ENCODE measurements at places on chromosomes 4 and X.

GRCh38 chr4:112289407-112290253, 3.9 kb upstream of the TIFA start:
- no peak for DNase-seq

DNA sequence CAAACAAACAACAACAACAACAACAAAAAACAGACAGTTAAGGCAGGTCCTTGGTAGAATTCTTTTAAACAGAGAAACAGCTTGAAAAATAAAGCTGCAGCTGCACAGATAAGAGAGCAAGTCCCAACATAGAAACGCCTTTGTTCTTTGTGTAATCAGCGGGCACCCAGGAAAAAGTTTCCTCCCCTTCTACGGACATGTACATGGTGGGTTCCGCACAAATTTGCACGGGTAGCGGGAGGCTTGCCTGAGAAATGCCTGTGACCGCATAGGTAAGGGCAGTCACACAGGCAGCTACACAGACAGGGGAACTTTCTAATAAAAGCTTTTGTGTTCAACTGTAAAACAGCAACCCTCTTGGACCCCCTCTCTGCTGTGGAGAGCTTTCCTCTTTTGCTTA, 25.7 kb upstream of the CT47A1 start:
- no peak for DNase-seq

DNA sequence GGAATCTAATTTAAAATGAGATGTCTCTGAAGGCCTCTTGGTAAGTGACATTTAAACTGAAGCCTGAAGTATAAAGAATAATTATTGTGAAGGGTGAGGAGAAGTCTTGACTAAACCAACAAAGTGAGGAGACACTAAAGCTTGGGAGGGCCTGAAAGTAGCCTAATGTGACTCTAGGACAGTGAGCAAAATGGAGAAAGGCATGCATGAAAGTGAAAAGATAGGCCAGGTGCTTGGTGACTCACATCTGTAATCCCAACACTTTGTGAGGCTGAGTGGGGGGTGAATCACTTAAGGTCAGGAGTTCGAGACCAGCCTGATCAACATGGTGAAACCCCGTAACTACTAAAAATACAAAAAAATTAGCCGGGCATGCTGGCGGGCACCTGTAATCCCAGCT, 46.9 kb upstream of the SMARCAD1 start:
- DNase-seq, result no peak

DNA sequence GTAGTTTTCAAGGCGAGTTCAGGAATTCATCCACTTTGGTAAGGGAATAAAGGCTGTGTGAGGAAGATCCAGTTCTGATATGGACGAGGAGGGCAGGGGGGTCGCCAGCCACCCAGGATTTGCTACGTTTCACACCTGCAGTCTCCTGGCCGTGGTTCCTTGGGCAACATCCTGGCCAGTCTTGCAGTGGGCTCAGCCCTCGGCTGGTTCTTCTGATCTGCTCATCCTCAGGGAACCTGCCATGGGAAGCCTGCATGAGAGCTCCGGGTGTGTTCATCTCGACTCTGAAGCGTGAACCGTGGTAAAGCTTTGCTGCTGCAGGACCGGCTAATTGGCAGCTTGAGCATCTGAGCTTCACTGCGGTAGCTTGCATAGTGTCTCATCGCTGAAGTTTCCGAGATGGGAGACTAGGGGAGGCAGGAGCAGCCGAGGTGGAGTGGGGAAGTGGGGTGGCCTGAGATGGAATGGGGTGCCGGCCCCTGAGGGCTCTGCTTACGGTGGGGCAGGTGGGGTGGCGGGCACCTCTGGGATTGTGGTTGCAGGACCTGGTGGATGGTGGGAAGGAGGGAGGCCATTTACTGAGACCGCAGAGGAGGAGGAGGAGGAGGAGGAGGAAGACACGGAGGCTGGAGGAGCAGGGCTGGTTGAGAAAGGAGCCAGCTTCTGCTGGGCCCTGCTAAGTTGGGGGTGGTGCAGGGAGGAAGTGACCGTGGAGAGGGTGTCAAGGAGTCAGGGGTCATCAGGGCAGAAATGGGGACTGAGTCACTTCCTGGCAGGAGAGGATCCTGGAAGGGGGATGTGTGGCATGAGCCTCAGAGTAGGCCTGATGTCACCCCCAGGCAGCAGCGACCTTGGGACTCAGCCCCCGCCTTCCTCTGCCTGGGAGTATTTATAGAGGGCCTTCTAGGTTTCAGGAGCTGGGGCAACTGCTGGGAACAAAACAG, 213.1 kb upstream of the PSAPL1 start:
- peak; percentile 85 for DNase-seq

DNA sequence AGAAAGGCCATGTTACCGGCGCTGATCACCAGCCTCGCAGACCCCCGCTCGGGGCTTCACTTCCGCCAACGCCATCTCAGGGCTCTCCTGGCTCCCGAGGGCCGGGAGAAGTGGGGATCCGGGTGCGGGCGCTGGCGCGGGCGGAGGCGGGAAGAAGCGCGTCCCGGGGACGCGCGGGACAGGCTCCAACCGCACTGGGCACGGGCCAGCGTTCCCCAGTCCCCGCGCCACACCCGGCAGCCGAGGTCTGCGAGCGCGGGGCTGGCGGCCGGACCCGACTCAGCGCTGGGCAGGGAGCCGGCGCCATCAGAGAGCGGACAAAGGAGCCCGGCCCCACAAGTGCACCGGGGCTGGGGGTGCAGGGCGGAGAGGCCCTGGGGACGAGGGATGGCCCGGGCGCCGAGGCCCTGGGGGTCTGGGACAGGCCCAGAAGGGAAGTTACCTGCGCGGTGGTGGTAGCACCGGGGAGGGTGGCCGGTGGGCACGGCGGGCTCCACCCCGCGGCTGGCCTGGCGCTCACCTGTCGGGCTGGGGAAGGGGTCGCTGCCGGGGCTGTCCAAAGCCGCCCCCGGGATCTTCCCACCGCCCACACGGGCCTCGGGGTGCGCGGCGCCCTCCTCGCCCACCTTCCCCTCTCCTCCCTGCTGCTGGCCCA, 449 bp downstream of the CTPS2 start:
- no peak for DNase-seq

DNA sequence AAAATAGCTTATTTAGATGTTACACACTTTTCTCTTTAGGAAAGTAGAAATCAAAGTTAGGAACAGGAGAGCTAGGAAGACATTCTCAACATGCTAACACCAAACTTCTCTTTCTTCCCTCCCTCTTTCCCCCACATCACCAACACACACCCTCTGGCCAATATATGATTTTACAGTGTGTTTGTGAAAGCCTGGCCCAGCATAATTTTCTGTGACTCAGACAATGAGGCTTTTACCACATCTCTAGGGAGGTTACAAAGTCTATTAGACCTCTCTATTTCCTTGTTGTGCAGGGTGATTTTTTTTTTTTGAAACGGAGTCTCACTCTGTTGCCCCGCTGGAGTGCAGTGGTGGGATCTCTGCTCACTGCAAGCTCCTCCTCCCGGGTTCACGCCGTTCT, 189.9 kb downstream of the AASDH start:
- no peak for DNase-seq

- DNase-seq, result no peak
These were observed 291.0 kb upstream of the HAND2 start for GRCh38 chr4:173821036-173821435.

DNA sequence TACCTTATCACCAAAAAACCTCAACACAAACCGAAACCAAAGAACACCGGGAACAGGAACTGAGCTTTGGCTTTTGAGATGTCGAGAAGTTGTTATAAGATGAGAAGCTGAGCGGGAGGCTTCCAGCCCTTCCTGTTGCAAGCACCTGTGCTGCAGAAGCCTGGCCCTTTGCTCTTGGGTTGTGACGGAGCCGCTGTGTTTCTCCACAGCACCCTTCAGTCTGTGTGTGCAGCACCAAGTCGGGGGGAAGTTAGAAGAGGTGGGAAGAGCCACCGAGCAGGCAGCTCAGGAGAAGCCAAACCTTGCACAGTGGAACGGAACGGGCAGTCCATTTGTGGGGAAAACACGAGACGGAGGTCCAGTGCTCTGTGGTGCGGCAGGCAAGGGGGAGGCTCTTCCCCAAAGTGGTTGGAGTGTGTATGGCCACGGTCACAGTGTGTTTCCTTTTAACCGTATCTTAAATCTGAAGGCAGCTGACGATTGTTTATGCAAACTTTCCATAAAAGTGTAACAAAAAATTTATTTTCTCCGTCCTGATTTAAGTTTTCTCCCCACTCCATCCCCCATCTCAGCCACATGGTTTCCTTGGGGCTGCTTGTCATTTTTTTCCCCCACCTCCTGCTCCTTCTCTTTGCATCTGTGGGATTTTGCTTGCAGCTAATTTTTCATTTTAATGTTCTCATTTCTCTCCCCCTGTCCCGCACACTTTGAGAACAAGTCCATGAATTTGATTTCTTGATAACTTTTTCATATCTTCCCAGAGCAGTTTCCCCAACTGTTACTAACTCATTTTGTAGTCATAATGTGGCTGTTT, 123.7 kb downstream of the STOX2 start:
- no peak for DNase-seq

DNA sequence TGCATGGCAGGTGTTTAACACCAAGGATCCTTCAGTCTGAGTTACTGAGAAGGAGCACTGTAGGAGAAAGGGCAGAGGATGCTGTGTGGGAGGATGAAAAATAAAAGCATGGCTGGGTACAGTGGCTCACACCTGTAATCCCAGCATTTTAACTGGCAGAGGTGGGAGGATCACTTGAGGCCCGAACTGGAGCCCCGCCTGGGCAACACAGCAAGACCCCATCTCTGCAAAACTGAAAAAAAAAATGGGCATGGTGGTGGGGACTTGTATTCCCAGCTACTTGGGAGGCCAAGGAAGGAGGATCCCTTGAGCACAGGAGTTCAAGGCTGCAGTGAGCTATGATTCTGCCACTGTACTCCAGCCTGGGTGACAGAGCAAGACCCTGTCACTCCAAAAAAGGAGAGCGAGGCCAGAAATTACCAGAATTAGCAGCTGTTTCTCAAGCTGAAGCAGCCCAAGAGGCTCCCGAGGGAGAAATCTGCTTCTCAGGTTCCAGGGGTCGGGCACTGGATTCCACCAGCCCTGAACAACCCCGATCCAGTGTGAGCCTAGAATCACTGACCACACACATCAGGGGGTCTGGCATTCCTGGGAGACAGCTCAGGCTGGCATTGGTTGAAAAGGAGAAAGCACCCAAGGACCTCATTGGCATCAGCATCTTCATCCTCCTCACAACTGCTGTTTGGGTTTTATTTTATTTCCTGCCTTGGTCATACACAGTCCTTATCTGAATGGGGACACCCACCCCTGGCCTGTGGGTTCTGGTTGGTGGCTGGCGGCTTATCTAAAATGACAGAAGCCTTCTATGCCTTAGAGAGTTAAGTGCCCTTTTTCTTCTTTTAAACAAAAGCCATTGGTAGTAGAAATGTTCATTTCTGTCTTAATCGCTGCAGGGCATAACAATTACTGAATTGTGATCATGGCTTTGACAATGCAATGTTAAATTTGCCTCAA, 66.3 kb upstream of the TRIM2 start:
- DNase-seq, result peak; percentile 13

- DNase-seq, result no peak
These were observed 239.7 kb downstream of the RAB28 start for GRCh38 chr4:13244444-13244843.

DNA sequence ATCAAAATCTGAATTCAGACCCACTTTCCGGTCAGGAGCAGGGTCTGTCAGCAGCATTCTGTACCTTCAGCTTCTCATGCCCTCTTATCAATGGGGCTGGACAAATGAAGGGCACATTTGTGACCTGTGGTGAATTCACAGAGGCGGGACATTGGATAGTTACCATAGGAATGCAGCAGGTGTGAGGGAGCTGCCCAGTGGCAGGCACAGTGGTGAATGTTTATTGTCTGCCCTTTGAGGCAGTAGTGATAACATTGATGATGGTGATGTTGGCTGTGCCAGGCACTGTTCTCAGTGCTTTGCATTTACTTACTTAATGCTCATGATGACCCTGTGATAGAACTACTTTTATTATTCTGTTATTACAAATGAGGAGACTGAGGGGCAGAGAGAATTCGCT, 101.2 kb upstream of the KIT start:
- DNase-seq, result no peak

DNA sequence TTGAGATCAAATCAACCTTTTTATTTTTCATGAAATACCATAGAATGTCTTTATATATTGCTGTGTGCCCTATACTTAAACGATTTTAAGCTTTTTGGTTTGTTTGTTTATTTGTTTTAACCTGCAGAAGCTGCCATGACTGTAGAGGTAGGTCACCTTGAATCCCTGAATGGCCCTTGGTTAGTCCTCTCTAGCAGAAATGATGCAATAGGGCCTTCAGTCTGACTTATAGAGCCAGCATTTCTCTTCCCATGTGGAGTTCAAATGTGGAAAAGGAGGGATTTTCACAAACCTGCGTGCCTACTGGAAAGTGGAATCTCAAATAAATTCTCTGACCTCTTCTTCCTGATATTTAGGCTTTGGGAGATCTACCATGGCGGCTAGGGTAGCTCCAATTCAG, 327.9 kb downstream of the MAPK10 start:
- no peak for DNase-seq

DNA sequence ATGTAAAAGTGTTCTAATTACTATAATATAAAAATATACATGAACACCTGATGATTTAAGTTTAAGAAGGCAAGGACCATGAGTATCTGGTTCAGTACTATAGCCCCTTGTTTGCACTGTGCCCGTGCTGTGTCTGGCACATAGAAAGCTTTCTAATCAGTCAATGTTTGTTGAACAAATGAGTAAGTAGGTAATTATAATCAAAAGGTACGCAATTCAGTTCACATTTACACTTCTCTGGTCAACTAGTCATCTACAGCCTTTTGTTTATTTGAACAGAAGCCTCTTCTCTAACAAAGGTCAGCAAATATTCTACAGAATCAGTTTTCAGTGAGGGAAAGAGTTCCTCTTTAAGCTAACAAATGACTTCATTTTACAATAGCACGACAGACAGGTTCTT, 523.3 kb downstream of the SMARCA1 start:
- no peak for DNase-seq

- no peak for DNase-seq
These were observed 22.4 kb downstream of the SH3TC1 start for GRCh38 chr4:8221476-8221875.

GRCh38 chrX:36898301-36898700, 109.9 kb upstream of the FAM47C start:
- no peak for DNase-seq

- no peak for DNase-seq
These were observed 55.4 kb upstream of the GBA3 start for GRCh38 chr4:22637306-22637705.
